Activated naive CD4-positive, alpha-beta T cell (primary cell): ENCODE measurements at places on chromosomes 5 and 9.

- no peak for DNase-seq
Measured at GRCh38 chr9:108553111-108553635, 302.6 kb downstream of the ACTL7B start.

DNA sequence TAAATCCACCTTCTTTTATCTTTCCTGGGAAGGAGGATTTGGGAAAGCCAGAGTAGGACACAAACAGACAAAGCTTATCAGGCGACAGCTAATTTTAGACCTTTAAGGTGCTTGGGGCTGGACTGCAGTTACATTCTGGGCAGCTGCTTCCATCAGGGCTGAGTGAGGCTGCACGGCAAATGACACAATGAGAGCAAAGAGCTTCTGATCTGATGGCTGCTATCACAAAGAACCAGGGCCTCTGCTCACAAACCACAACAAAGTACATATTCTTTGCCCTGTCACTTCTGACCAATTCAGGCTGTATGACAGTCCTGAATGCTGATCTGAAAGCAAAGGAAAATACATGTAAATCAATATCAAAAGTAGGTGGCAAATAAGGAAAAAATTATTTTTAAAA, 93.1 kb downstream of the MRPS27 start:
- DNase-seq = no peak

- no peak for DNase-seq
Measured at GRCh38 chr9:111937301-111937700, 40.7 kb downstream of the UGCG start.

GRCh38 chr5:169803077-169803981, 166.3 kb downstream of the DOCK2 start:
- DNase-seq = no peak

- DNase-seq = no peak
Measured at GRCh38 chr5:175681968-175682340, 24.1 kb downstream of the HRH2 start.

GRCh38 chr9:107613321-107613720, 123.8 kb upstream of the KLF4 start:
- no peak for DNase-seq

DNA sequence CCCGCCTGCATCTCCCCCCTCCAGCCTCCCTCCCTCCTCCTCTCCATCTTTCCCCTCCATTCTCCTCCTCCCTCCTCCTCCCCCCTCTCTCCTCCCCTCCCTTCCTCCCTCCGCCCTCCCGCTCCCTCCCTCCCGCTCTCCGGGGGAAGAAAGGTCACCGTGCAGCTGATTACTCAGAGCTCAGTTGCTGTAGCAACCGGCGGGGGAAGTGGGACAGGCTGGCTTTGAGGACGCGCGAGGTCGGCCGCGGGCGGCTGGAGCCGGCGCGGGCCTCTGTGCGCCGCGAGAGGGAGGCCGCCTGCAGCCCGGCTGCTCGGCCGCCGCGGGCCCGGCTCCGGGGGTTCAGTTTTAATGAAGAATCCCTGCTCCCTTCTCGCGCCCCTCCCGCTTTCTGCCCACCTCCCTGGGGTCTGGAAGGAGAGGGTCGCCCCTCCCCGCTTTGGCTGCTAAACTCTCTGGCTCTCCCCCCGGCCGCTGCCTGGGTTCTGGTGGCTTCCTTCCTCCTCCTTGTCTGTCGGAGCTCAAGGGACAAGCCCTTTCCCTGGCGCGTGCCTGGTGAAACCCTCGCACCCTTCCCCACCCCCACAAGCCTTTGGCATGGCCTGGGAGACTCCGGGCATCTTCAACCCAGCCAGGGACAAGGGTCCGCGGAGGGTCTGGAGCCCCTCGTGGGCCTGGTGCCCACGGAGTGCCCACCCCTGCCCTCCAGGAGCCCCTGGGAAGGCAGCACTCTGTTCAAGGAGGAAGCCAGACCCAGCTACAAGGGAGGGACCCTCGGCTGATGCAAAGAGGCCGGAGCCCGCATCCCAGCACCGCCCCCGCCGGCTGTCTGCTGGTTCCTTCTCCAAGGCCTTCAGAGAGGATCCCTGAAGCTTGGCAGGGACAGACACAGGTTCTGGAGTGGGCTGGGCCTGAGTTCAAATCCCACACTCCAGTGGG, 160.3 kb downstream of the C9orf50 start:
- DNase-seq = peak; percentile 56

GRCh38 chr5:52013523-52013922, 630.3 kb downstream of the ISL1 start:
- DNase-seq = no peak

- DNase-seq = no peak
Measured at GRCh38 chr5:179167871-179168451, 107.8 kb downstream of the ZNF354C start.

GRCh38 chr9:13063880-13064459, 215.5 kb downstream of the MPDZ start:
- DNase-seq = no peak

- no peak for DNase-seq
Measured at GRCh38 chr9:95018099-95018936, 291.8 kb downstream of the AOPEP start.

DNA sequence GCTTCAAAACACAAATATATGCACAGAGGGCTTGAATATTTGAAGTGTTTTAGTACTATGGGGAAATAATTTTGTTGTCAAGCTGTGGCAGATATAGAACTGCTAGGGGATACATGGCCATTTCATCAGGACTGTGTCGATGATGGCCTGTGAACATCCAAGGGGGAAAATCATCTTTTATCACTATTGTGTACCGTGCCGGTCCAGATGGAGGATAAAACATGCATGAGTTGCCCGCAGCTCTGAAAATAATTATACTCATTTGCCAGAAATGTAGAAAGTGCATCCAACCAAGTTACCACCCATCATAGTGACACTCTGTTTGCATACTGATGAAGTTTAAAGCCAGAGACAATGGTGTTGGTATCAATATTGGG, 405.9 kb downstream of the ZSWIM6 start:
- DNase-seq = no peak

GRCh38 chr5:175728885-175729828, 71.3 kb downstream of the HRH2 start:
- DNase-seq = no peak

DNA sequence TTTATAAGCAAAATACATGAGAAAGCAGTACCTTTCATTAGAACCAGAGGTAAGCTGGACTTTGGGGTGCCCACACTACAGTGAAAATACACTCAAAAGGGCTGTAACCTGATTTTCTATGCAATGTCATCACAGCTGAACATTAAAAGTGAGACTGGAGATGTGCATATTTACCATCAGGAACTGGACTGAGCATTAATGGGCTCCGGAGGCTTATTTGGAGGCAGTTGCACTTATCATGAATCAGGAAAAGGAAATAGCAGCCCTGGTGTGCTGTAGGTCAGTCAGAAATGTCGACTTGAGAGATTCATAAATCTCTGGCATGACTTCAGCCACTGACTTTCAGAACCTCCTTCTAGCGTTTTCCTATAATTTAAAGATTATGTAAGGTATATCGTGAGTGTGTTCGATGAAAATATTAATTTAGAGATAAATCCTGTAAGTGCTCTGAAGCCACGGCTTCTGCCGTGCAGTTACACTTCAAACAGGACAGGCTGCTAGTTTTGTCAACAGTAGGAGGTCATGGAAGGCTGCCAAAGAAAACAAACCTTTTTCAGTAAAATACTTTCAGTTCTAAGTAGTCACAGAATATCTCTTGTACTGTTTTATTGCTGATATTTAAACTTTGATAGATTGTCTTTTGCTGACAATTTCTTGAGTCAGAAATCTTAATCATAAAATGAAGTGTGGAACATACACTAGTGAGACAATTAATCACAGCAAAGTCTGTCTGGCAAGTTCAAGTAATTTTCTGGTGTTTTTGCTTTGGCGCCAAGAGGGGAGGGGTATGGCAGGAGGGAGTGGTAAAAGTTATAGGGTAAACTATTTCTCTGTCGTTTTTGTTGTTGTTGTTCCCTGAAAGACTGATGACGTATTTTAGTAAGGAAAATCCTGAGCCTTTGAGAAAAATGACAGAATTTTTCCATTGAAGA, 939.7 kb downstream of the NR2F1-AS1 start:
- no peak for DNase-seq

DNA sequence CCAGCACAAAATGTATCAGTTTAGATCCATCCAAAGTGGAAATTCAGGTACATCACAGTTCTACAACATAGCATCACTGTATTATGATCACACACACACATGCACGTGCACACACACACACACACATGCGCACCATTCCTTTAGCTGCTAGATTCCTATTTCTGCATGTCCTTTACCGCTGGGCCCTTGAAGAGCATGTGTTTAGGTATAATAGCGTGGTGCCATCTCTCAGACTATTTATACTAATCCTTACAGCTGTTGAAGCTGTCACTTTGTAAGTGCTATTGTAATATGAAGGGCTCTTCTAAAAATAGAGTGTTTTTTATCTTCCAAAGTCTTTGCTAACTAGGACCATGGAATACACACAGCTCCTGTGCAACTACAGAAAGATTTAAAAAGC, 308.8 kb upstream of the TRPC7 start:
- no peak for DNase-seq

DNA sequence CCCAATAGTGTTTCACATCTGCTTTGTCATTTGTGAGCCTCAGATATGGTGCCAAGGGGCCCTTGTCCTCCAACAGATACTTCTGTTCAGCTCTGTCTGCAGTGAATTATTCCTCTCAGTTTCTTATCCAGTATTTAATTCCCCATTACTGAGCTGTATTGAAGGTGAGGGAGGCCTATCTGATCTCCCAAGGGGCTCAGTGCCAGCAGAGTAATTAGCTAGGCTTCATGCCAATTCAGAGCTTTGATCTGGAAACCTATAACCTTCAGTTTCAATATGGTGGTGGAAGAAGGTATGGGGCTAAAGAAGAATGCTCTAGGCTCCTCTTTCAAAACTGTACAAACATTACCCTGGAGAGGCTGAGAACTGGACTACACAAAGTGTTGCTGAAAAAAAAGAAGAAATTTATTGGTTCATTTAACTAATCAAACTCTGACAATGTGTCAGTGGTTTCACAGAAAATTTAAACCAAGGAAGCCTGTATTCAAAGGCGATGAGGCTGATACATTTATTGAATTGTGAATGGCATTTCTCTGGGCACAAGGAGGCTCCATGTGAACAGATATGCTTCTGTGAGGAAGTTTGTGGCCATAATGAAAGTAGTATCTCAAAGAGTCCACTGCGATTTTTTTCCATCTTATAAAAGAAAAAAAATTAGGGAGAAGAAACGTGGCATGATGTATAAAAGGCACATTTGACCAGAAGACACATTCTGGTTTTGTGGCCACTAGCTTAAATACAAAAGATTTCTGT, 397.8 kb downstream of the TLE4 start:
- DNase-seq = no peak

DNA sequence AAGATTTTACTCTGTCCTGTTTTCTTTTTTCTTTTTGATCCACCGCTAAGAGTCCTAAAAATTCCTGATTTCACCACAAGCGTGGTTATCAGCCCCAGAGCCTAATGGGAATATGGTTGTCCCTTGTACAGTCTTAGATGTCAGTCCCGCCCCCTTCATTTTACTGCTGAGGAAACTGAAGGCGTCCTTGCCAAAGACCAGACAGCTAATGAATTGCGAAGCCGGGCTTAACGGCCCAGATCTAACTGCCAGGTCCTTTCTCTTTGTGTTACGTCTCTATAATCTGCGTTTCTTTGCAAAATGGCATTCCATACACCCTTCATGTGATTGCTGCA, 497 bp downstream of the NSA2 start:
- DNase-seq = no peak

DNA sequence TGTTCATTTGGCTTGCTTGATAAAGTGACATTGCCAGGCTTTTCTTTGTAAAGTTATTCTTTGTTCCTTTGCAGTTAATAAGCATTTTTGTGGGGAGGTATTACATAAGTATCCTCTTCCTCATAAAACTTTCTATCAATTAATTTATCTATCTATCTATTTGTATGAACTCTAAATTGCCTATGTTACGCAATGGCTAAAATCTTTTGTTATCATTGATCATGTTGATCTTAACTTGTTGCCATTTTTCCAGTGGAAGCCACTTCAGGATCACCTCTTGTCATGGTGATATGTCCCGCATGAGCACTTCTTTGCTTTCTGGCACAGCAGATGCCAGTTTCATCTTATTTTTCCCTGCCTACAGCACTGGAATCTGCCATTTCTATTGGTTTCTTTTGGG, 436.7 kb upstream of the KIF2A start:
- no peak for DNase-seq

DNA sequence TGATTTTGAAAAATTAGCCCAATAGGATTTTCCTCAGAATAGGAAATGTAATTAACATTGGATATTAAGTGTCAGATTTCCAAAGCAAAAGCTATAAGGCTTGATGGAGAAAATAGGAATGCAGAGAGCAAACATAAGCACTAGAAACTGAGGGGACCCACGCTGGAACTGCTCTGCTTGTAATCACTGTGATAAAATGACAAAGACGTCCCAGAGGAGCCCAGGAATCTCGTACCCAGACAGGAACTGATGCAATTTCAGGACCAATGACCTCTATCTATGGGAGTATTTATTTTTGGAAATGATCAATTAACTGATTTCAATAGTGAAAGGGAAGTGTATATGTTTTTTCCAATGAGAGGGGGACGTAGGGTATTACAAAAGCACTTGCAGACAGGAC, 714.5 kb upstream of the WWC1 start:
- DNase-seq = no peak

- no peak for DNase-seq
Measured at GRCh38 chr9:69168709-69169217, 5.3 kb upstream of the TJP2 start.

GRCh38 chr9:18382243-18382642, 91.7 kb upstream of the ADAMTSL1 start:
- DNase-seq = no peak

- DNase-seq = no peak
Measured at GRCh38 chr9:973295-973834, 3.1 kb upstream of the DMRT3 start.

- DNase-seq = no peak
Measured at GRCh38 chr5:91424638-91425436, 41.7 kb upstream of the ARRDC3 start.

DNA sequence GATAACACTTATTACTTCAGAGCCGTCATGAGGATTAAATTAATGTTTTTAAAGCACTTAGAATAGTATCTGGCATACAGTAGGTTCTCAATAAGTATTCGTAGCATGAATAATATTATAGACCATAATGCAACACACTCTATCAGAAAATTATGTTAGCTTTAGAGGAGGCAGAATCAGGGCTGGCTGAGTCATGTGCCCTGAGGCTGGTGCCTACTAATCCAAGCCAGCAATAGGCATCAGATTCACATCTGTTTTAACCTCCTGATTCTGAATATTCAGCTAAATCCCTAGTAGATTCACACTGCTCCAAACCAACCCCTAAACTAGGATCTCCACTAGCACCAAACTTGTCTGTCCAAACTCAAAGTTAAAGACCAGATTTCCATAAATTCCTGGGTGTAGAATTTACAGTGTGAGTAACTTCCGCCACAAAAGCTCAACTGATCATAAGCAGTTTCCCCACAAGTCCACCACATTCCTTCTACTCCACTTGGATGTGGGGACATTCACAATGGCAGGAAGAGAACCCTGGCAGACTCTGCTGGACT, 170.0 kb upstream of the DAPK1 start:
- DNase-seq = no peak

DNA sequence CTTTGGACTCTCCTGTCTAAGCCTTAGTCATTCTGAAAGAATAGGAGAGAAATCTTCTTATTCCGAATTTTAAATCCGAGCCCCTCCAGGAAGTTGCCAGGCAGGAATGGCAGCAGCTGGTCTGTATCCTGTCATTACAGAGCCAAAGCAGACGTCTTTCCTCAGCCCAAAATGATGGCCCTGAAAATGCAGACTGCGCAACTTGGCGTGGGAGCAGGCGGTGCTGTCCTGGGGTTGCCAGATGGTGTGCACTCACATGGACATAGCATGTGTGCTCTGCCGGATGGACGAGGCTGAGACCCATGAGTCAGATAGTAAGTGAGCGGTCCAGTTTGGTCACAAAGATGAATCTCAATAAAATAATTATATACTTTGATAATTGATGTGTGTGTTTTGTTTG, 410.4 kb downstream of the KCTD16 start:
- no peak for DNase-seq
